Cortex of kidney (tissue), 1 donor: ENCODE measurements at places on chromosomes 5 and 9.

DNA sequence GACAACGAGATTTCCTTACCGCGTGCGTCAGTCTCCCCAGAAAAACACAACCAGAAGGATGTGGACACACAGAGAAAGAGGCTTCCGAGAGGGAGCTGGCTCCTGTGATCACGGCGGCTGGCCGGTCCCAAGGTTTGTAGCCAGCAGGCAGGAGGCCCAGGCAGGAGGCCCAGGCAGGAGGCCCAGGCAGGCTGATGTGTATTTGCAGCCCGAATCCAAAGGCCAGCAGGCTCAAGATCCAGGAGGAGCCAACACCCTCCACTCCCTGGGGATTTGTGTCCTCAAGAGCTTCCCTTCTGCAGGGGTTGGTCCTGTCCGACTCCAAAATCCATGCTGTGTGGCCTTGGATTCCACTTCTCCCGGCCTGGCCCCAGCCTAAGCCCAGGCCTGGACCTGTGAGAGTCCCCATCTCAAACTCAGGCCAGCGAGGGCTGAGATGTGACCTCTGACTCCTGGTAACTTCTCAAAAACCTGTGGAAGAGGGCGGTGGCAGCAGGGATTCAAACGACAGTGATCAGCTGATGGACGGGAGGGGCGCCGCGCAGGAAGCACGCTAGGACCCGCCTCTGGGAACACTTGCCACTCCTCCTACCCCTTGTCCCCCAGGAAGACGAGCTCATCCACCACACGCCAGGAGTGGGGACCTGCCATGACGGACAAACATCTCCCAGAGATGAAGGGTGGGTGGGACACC, 75.0 kb upstream of the PPP1R26 start:
- no peak for DNase-seq

DNA sequence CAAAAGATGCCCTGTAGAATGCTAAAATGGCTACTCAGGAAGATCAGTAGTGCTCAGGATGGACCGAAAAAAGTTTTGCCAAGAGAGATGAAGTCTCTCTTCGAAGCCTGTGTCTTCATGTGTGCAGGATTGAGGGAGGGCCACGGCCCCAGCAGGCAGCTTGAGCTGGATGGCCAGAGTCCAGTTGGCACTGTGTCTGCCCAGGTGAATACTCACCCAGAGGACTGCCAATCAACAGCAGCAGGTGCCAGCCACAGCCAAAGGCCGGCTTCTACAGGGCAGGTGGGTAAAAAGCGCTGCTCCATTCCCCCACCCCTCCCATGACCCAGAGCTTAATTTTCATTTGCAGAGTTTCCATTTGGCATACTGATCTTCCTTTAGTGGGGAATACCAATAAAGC, 287.9 kb upstream of the ZNF608 start:
- DNase-seq = no peak

GRCh38 chr5:75037106-75037505, 15.3 kb downstream of the GCNT4 start:
- no peak for DNase-seq

- DNase-seq = no peak
These were observed 205.6 kb downstream of the DENND1A start for GRCh38 chr9:123724211-123724796.

GRCh38 chr9:14258156-14258555, 55.8 kb downstream of the NFIB start:
- DNase-seq = no peak

GRCh38 chr5:6373081-6373846, 5.1 kb downstream of the MED10 start:
- DNase-seq = no peak

DNA sequence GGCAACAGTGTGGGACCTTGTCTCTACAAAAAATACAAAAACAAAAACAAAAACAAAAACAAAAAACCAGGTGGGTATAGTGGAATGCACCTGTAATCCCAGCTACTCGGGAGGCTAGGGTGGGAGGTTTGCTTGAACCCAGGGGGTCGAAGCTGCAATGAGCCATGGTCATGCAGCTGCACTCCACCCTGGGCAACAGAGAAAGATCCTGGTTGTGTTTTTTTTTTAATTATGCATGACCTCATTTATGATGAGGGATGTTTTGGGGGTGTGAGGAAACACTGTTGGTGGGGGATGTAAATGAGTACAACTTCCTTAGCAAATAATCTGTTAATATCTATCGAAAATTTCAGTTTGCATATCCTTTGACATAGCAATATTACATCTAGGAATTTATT, 29.4 kb upstream of the UBE2D2 start:
- DNase-seq = no peak

DNA sequence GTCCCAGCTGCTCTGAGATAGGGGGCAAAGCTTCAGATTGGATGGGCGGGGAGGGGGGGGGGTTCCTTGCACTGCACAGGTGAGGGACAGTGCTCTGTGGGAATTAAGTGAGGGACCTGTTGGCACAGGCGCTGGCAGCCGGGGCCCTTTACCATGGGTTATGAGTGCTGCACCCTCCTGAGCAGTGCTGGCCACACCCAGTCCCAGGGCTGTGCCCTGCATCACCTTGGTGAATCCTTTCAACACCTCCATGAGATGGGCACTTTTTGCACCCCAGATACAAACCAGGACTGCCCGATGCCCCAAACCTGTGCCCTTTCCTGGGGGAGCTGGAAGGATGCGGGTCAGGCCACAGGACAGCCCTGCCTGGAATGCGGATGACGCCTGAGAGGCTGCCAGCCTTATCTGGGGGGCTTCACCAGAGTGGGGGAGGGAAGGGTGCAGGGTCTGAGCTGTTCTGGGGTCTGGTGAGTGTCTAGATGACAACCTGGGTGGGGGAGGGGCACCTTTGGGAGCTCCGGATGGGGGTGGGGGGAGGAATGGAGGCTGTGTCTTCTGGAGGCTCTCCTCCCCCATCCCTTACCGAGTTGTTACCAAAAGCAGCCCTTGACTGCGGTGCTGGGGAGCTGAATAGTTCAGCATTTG, 5.2 kb downstream of the CRB2 start:
- DNase-seq = no peak

- DNase-seq = no peak
These were observed 12.6 kb downstream of the PPIP5K2 start for GRCh38 chr5:103132684-103133083.

GRCh38 chr5:138967791-138968448, 92.8 kb upstream of the LRRTM2 start:
- no peak for DNase-seq

DNA sequence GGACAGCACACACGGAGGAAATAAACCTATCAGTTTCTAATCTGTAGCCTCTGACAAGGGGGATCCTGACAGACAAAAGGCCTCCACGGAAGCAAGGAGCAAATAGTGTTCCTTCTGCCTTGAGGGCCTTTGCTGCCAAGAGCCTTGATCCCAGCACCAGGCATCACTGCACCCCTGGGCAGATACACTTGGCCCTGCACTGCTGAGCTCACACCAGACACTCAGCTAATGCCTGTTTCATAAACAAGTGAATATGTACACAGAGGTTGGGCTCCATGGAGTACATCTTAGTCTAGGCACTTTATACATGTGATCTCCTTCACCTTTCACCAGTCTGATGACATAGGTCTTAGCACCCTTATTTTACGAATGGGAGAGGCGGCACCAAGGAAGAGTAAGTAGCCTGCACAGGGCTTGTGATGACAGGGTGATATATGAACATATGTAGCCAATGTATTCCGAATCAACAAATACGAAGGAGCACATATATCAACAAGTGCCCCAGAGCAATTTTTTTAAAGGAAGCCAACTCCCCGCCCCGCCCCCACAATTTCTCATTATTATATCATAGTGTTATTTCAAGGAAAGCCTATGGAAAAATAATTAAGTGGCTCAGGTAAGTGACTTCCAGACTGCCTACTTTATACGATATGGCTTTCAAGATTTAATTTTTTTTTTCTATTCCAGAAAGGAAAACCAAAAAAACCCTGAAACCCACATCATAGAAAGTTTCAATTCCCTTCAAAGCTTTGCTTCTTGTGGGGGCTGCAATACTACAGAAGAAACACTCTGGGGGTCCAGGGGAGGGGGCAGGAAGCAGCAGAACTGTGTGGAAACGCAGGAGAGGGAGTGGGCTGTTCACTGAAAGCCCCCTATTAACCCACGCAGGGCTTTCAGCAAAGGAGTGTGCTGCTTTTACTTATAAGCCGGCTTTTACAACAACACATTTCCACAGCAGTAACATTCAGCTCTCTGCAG, 32.0 kb downstream of the CDC14B start:
- DNase-seq = no peak

- no peak for DNase-seq
These were observed 164.6 kb downstream of the CCDC171 start for GRCh38 chr9:15717290-15717967.

DNA sequence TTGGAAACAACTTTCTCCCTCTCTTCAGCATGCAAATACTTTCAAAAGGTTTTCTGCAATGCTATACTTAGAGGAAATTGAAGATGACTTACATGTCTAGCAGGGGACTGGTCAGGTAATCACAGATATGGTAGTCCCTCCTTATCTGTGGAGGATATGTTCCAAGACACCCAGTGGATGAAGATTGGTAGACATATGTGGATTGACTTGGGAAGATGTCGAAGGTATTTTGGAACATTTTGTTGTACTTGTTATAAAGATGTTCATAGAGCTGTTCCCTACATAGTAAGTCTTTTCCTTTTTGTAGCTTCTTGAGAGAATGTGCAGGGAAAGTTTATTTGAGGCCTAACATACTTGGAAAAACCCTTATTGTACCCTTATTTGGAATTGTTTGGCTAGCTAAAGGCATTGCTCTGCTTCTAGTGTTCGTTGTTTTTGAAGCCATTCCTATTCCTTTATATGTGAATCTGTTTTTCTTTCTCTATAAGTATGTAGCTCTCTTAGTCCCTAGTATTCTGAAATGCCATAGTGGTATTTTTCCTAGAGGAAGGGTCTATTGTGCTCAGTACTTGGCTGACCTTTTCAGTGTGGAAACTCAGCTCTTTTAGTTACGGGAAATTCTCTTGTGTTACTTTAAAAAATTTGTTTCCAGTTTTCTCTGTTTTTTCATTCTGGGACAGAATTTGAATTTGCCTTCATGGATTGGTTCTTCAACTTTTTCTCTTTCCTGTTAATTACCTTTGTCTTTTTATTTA, 25.7 kb downstream of the GPR151 start:
- DNase-seq = no peak

- no peak for DNase-seq
These were observed 61.4 kb downstream of the SERINC5 start for GRCh38 chr5:80194468-80194867.

DNA sequence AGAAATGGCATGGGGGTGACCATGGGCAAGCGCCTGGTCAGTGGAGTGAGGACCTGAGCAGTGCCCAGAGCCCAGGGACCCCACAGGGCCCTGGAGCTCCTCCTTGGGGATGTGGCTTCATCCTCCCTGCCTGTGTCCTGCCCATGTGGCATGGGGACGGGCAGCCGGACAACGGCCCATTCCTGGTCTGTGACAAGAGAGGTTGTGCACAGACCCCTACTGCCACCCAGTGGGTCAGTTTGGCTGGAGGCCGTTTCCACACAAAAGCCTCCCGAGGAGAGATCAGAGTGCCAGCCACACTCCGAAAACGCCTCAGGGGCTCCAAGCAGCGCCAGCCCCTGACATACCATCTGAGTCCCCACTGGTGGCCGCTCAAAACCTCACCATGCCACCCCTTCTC, 19.8 kb downstream of the SLC6A18 start:
- no peak for DNase-seq

- no peak for DNase-seq
These were observed 339.4 kb downstream of the PRELID2 start for GRCh38 chr5:145495741-145496140.

DNA sequence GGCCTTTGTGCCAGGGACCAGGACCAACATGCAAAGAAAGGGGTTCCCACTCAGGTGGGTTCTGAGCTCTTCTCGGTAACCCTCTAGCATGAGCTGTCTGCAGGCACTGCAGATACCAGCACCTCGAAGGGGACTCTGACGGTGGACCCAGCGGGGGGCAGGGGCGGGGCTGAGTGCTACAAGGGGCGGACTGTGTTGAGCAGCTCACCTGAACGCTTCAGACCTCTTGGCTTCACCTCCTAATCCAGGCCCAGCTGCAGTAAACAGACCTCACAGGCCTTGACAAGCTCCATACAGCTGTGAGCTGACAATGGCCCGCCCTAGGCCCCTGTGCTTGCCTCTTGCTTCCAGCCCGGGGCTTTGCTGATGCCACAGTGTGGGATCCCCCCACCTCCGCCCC, 48.4 kb downstream of the C9orf50 start:
- no peak for DNase-seq

DNA sequence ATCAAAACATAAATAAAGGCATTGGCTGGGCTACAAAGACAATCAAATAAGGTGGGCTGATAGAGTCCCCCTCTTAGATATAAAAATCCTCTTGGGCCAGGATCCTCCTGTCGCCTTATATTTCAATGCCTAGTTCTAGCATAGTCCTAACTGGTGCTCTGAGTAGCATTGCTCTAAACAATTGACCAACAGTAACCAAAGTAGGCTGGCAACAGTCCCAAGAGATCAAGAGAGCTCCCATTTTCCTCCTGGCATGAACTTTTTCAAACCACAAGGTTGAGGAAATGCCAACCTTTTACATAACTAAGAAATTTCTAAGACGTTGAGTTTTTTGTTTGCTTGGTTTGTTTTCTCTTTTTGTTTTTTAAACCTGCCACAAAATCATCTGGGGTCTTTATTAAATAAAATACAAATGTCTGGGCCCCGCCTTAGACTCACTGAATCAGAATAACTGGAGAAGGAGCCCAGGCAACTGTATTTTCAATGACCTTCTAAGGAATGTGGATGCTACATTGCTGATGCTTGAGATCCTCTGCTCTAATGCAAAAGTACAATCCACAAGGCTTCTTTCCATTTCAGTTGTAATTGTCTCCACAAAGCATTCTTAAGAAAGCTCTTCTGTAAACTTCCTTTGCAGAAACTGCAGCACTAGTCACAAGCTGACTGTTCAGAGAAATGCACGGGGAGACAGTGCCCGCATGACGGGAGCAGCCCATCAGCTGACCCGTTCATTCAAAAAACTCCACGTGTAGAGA, 2.9 kb downstream of the SLC45A2 start:
- no peak for DNase-seq

GRCh38 chr9:124478354-124478753, 28.1 kb downstream of the ADGRD2 start:
- DNase-seq = no peak

GRCh38 chr9:69593301-69593700, 78.9 kb downstream of the APBA1 start:
- no peak for DNase-seq

DNA sequence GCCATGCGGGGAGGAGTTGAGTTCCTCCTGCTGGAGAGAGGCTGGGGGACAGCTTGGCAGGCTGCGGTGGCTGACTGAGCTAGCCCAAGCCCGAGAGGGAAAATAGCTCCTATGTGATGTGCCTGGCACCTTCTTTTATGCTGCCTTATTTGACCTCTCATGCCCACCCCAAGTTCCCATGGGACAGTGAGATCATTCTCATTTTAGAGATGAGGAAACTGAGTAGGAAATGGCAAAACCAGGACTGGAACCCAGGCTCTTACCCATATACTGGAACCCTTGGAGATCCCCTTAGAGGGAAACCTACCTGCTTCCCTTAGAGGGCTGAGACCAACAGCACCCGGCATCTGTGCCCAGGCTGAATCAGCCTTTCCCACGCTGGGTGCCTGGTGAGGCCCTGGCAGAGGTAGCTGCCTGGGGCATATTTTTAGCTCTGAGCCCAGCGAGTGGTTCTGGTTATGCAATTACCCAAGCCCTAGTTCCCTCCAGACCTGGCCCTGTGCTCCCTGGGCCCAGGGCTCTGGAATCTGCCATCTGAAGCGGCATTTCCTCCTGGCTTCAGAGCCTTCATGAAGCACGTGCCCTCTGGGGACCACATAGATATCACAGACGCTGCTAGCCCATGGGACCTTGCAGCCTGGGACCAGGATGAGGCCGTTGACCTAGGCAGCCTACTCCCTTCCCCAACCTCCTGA, 23.6 kb downstream of the COL27A1 start:
- no peak for DNase-seq
